ENCODE measurements at places on chromosomes 7 and 10. TPM values are rescaled to one million over a fixed set of nuclear protein-coding genes. Genes with fewer than 3 reads are reported as not detected.

Gene FGFBP3
- 1.1 TPM for total RNA-seq

Gene KEL
- not detected for total RNA-seq

Gene ZNF789
- total RNA-seq: 19.9 TPM

Gene CFAP43
- total RNA-seq: 0.25 TPM

Gene NEUROG3
- not detected for total RNA-seq

Gene EBLN1
- not detected for total RNA-seq

Gene STAG3
- 1.1 TPM for total RNA-seq

Gene CPEB3
- total RNA-seq: 2.8 TPM

Gene IFIT1B
- not detected for total RNA-seq

Gene AOAH
- not detected for total RNA-seq

Gene ANKRD22
- not detected for total RNA-seq

Gene MYO1G
- 0.15 TPM for total RNA-seq

Gene TLX1
- total RNA-seq: not detected

Gene CCL24
- not detected for total RNA-seq

Gene WNT2
- total RNA-seq: not detected

Gene HABP2
- not detected for total RNA-seq

Gene RBP4
- not detected for total RNA-seq

Gene INSYN2A
- 0.07 TPM for total RNA-seq

Gene NKX1-2
- total RNA-seq: 0.35 TPM

Gene CELF2
- not detected for total RNA-seq

Gene ZPBP
- total RNA-seq: not detected

Data from MCF 10A (cell line).